ENCODE measurements at places on chromosomes 12 and 14.

DNA sequence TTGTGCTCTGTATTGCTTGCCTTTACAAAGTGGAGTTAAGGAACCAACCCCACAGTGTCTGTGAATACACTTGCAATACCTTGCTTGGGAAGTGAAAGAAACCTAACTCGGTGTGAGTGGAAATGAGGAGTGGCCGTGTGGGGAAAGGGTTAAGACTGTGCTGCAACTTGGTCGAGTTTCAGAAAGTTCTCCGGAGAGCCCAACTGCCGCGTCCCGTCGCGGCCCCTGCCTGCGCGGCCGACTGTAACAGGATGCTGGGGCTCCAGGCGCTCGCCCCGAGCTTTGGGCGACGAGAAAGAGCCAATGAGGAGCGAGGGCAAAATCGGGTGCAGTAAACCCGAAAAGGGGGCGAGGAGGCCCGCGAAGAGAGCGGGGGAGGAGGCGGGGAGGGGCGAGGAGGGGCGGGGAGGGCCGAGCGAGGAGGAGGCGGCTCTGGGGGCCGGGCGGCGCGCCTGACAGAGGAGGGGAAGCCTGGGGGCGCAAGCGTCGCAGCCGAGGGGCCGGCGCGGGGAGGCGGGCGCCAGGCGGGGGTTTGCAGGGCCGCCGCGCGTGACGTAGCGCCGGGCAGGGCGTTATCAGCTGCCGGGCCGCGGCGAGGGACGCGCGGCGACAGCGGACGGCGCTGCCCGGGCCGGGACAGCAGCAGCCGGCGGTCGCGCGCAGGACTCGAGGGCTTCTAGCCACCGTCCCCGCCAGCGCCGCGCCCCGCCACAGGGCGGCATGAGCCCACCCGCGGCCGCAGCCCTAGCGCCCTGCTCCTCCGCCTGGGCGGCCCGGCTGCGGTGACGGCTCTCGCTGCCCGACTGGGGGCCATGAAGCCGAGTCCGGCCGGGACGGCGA is at the start of gene DACT1:
TSS of gene DACT1 (plus strand) at position 572 of the 840 bp plus-strand sequence. CDS start at position 813, 241 bp downstream.
- peak; percentile 93 for DNase-seq

DNA sequence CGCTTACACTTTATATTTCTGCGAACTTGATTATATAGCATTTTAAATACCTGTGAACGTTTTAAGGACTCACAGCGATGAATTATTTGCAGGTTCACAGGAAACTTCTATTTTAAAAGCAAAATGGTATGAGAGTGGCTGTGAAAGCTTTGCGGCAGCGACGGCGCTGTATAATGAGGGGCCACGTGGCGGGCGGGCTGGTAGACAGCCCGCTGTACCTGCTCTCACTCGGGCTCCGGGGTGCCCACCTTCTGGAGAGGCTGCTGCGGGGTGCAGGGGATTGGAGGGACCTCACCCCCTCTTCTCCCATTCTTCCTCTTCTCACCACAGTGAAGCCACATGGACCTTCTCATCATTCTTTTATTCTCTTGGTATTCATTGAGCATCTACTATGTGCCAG is 164.2 kb upstream of the MYL2 start:
- DNase-seq: no peak

- no peak for DNase-seq
Measured at GRCh38 chr14:83071888-83072501, 1538.3 kb upstream of the SEL1L start.

DNA sequence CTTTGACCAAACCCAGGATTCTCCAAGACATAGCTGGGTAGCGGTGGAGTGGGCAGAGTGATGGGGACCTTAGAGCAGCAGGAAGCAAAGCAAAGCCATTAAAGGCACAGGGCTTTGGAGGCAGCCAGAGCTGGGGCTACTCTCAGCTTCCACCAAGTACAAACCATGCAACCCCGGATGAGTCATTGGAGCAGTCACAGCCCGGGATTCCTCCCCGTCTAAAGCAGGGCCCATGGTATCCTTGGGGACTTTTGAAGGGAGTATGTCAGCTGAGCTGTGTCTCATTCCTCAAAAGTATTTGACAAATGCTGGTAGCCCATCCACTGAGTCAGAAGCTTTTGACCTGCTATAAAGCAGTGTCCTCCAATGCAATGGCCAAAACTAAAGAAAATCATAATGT is 9.7 kb upstream of the IFI27 start:
- DNase-seq: no peak

DNA sequence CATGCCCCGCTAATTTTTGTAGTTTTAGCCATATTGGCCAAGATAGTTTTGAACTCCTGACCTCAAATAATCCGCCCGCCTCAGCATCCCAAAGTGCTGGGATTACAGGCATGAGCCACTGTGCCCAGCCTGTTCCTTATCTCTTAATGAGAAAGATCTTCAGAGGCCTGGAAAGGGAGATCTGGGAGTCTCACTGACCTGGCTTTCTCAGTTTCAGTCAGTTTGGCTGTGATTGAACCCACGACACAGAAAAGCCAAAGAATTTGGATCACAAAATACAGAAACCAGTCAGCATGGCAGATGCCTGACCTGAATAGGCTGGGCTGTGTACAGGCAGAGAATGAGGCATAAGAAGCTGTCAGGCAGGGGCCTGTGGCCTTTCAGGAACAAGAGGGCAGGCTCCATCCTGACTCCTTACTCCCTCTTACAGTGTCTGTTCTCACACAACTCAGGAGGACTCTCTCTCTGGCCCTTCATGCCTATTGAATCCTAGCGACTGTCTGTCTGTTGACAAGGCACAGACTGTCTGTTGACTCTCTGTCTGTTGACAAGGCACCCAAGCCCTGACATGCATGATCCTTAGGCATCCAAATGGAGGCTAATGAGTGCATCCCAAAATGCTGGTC is 366.5 kb upstream of the CCDC196 start:
- DNase-seq: no peak

GRCh38 chr12:104536841-104537240 is 80.1 kb downstream of the CHST11 start:
- no peak for DNase-seq

Data from chondrocyte (in vitro differentiated cells).